Activated naive CD8-positive, alpha-beta T cell treated with anti-CD3 and anti-CD28 coated beads, Interleukin-2, amount 10 ng/mL, durations not matched to agents 7 days and 5 days (primary cell): ENCODE measurements at places on chromosomes 12 and 14. TPM values are rescaled to one million over a fixed set of nuclear protein-coding genes. Genes with fewer than 3 reads are reported as not detected.

SYNDIG1L gene
- total RNA-seq, result not detected

- DNase-seq, result no peak
Observed at GRCh38 chr14:91094772-91095171, 19.1 kb upstream of the DGLUCY start.

GRCh38 chr12:46711756-46712155, 114.0 kb downstream of the SLC38A4 start:
- no peak for DNase-seq

PTGER2 gene
- total RNA-seq, result 115 TPM

DNA sequence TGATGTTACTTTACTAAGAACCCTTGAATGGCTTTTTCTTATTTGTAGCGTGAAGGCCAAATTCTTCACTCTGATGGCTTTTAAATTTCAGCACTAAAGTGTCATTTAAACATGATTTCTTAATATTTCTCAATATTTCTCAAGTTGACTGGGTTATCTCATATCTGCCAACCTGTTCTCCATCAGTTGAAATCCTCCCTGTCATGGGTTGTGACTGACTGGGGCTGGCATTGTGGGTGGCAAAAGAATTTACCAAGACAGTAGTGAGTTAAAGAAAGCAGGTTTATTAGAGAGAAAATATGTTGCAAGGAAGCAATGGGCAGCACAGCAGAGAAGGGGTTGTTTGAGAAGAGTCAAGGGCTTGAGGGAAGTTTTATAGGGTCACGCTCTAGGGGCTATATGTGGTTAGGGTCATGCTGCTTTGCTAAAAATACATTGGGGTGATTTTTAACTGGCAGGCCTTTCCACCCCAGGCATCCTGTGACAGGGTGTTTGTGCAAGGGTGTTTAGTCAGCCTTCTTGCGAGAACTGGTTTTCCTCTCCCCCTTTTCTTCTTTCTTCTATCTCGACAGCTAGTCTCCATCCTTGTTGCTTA, 232.8 kb upstream of the SEL1L start:
- DNase-seq, result no peak

DNA sequence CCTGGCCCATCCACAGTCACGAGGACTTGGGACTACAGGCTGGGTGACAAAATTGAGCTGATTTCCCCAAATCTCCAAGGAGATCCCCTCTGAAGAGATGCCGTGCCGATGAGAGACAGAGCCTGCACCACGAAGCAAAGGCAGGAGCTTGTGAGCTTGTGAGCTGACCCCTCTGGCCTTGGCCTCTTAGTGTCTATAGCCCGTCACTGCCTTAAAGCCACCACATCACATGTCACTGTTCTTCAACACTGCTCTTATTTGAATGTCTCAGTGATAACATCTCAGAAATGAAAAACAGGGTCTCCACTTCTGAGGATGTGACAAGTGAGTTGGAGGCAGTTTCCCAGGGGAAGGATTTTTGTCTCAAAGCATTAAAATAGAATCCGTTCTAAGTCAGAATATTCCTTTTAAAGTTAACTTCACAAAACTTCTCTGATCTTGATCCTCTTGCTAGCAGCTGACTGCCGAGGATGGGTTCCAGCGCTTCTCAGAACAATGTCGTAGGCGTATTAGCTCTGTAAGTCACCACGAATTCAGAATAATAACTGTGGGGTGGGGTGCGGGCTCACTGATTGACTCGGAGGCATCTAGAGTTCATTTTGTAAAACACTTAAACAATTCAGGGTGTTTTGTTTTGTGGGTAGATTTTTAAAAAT, 37.5 kb downstream of the CHST11 start:
- no peak for DNase-seq

DNA sequence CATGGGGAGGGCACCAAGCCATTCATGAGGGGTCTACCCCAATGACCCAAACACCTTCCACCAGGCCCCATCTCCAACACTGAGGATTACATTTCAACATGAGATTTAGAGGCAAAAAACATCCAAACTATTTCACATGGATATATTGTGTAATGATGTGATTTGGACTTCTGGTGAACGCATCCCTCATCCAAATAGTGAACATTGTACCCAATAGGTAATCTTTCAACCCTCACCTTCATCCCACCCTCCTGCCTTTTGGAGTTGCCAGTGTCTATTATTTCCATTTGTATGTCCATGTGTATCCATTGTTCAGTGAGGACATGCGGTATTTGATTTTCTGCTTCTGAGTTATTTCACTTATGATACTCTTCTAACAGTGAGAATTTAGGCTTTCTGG, 16.1 kb upstream of the GAS2L3 start:
- DNase-seq, result no peak

GRCh38 chr12:99200711-99201384, 446.7 kb upstream of the GARIN6 start:
- no peak for DNase-seq

DNA sequence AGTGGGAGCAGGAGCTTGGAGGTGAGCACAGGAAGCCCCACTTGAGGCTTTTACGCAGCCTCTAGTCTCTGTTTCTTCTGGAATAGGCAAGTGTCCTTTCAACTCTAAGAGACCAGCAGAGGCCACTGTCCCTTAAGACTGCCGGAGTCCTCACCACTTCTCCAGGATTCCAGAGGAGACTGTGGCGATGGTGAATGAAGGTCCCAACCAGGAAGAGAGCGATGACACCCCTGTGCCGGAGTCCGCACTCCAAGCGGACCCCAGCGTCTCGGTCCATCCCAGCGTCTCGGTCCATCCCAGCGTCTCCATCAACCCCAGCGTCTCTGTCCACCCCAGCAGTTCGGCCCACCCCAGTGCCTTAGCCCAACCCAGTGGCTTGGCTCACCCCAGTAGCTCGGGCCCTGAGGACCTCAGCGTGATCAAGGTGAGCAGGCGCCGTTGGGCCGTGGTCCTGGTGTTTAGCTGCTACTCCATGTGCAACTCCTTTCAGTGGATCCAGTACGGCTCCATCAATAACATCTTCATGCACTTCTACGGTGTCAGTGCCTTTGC, 442 bp downstream of the FLVCR2 start:
- DNase-seq, result no peak

- no peak for DNase-seq
Observed at GRCh38 chr12:60173224-60174170, 577.7 kb downstream of the SLC16A7 start.

- DNase-seq, result no peak
Observed at GRCh38 chr12:29238822-29239291, 89.8 kb downstream of the FAR2 start.

ADSS1 gene
- 2.4 TPM for total RNA-seq
